Nasal cavity respiratory epithelium epithelial cell of viscerocranial mucosa (primary cell): ENCODE measurements at places on chromosomes 3 and 15. TPM values are rescaled to one million over a fixed set of nuclear protein-coding genes. Genes with fewer than 3 reads are reported as not detected.

Gene RTP3
- not detected in 2 replicates for total RNA-seq

Gene PAQR5
- 0.68 and 0.85 TPM in 2 replicates for total RNA-seq

Gene FETUB
- not detected in 2 replicates for total RNA-seq

Gene ANKRD63
- total RNA-seq: not detected in 2 replicates

Gene PARP9
- total RNA-seq: 6.5 and 24.8 TPM in 2 replicates

Gene RNU5B-1
- total RNA-seq: not detected in 2 replicates

Gene TSC22D2
- 13.0 and 32.8 TPM in 2 replicates for total RNA-seq

Gene CELSR3
- total RNA-seq: 1.8 and 2.1 TPM in 2 replicates
